ENCODE measurements at places on chromosomes 16 and 17. TPM values are rescaled to one million over a fixed set of nuclear protein-coding genes. Genes with fewer than 3 reads are reported as not detected.
A peak's percentile ranks its signal among the peaks of the same experiment; 100 is the strongest.

The RAMP2 gene
- 26.0 TPM for total RNA-seq

The TP53TG3 gene
- total RNA-seq: not detected

The GALR2 gene
- not detected for total RNA-seq

The FNDC8 gene
- total RNA-seq: not detected

The PPM1E gene
- total RNA-seq: 0.11 TPM

The SDR42E2 gene
- total RNA-seq: not detected

DNA sequence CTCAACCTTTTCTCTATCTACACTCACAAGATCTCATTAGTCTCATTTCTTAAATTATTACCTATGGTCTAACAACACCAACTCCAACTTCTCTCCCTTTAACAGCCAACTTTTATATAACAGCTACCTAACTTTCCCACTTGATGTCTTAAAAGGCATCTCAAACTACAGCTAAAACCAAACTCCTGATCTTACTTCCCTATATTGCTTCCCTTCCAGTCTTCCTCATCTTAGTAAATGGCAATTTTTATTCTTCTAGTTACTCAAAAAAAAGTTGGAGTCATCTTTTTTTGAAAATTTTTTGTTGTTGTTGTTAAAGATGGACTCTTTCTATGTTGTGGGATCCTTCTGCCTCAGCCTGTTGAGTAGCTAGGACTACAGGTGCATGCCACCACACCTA, 15.3 kb downstream of the SRR start:
- H3K36me3 ChIP-seq: peaks cover 15% of the 10 kb centered on the region
- no peaks in the 10 kb centered on the region for H3K4me1 ChIP-seq
- H3K27me3 ChIP-seq: no peaks in the 10 kb centered on the region
- H3K27ac ChIP-seq: no peak overlapping the region
- no peak for DNase-seq
- no peak overlapping the region for H3K4me3 ChIP-seq

- no peak for DNase-seq
- no peaks in the 10 kb centered on the region for H3K36me3 ChIP-seq
- H3K27me3 ChIP-seq: no peaks in the 10 kb centered on the region
- no peak overlapping the region for H3K27ac ChIP-seq
Measured at GRCh38 chr16:58299757-58300349, 5.0 kb upstream of the PRSS54 start.

GRCh38 chr17:17361867-17362539, 58.8 kb downstream of the NT5M start:
- no peaks in the 10 kb centered on the region for H3K36me3 ChIP-seq
- peak; percentile 7 for DNase-seq
- H3K27me3 ChIP-seq: no peaks in the 10 kb centered on the region
- H3K4me3 ChIP-seq: no peak overlapping the region

DNA sequence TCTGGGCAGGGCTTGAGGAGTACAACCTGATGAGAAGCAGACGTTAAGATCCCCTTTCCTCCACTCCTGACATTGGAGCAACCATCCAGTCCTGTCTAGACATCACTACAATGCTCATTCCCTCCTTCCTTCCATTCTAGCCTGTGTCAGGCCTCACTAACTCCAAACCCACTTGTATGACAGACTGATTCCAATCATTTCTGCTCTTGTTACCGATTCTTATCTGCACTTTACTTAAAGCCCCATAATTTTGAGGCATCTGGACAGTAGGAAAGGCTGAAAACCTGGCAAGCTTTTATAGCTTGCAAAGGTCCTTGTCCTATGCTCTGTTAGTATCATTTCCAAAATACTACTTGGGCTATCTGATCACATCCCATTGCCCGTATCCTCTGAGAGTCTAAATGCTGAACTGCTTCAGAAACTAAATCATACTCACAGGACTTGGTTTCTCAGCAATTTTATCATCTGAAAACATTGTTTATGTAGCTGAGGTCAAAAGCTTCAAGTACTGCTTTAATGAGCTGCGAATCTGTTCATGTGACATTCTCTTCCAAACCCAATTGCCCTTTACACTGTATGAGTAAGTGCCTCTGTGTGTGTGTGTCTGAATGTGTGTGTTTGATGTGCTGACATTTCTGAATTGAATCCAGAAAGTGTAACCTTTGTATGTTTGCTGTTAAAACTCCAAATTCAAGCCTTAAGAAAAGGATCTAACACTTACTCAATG, 57.2 kb upstream of the CACNG3 start:
- no peak for DNase-seq
- H3K4me1 ChIP-seq: no peaks in the 10 kb centered on the region
- no peak overlapping the region for H3K4me3 ChIP-seq
- H3K36me3 ChIP-seq: no peaks in the 10 kb centered on the region
- H3K27me3 ChIP-seq: no peaks in the 10 kb centered on the region

GRCh38 chr17:20284570-20285295, 182.6 kb downstream of the LGALS9B start:
- DNase-seq: no peak
- no peaks in the 10 kb centered on the region for H3K36me3 ChIP-seq
- H3K4me3 ChIP-seq: no peak overlapping the region

GRCh38 chr16:87968541-87968940, 17.3 kb downstream of the BANP start:
- no peak overlapping the region for H3K4me3 ChIP-seq
- peaks cover 27% of the 10 kb centered on the region for H3K4me1 ChIP-seq
- H3K36me3 ChIP-seq: no peaks in the 10 kb centered on the region
- DNase-seq: peak; percentile 75

- DNase-seq: peak; percentile 69
- no peaks in the 10 kb centered on the region for H3K36me3 ChIP-seq
- no peak overlapping the region for H3K4me3 ChIP-seq
- no peak overlapping the region for H3K27ac ChIP-seq
- H3K27me3 ChIP-seq: no peaks in the 10 kb centered on the region
Measured at GRCh38 chr17:45394913-45395568, 37.6 kb downstream of the ARHGAP27 start.

DNA sequence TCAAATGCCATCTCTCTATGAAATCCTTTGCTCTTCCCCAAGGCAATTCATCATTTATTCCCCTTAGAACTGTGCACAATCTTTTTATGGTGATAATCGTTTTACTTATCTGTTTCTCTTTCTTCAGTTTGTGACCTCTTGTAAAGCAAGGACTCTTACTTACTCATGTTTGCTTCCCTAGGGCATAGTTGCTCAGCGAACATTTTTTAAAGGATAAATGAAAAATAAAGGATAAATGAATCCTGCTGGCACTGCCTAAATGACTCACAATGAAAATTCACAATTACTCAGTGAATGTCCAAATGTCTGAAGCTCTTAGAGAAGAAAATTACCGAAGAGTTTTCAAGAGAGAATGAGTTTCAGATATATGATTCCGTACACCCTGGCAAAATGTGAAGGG, 671.7 kb downstream of the CDH11 start:
- H3K4me3 ChIP-seq: no peak overlapping the region
- no peak overlapping the region for H3K27ac ChIP-seq
- no peaks in the 10 kb centered on the region for H3K36me3 ChIP-seq
- no peak for DNase-seq
- H3K4me1 ChIP-seq: no peaks in the 10 kb centered on the region

DNA sequence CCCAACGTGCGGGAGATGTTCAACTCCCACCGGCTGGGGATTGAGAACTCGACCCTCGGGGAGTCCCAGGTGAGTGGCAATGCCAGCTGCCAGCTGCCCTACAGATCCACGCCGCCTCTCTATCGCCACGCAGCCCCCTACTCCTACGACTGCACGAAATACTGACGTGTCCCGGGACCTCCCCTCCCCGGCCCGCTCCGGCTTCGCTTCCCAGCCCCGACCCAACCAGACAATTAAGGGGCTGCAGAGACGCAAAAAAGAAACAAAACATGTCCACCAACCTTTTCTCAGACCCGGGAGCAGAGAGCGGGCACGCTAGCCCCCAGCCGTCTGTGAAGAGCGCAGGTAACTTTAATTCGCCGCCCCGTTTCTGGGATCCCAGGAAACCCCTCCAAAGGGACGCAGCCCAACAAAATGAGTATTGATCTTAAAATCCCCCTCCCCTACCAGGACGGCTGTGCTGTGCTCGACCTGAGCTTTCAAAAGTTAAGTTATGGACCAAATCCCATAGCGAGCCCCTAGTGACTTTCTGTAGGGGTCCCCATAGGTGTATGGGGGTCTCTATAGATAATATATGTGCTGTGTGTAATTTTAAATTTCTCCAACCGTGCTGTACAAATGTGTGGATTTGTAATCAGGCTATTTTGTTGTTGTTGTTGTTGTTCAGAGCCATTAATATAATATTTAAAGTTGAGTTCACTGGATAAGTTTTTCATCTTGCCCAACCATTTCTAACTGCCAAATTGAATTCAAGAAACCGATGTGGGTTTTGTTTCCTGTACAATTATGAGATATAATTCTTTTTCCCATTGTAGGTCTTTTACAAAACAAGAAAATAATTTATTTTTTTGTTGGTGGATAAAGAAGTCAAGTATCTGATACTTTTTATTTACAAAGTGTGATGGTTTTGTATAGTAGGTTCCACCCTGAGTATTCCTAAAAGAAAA, 2.3 kb downstream of the FOXC2 start:
- H3K4me1 ChIP-seq: peaks cover 10% of the 10 kb centered on the region
- H3K4me3 ChIP-seq: no peak overlapping the region
- no peak overlapping the region for H3K27ac ChIP-seq
- no peak for DNase-seq

DNA sequence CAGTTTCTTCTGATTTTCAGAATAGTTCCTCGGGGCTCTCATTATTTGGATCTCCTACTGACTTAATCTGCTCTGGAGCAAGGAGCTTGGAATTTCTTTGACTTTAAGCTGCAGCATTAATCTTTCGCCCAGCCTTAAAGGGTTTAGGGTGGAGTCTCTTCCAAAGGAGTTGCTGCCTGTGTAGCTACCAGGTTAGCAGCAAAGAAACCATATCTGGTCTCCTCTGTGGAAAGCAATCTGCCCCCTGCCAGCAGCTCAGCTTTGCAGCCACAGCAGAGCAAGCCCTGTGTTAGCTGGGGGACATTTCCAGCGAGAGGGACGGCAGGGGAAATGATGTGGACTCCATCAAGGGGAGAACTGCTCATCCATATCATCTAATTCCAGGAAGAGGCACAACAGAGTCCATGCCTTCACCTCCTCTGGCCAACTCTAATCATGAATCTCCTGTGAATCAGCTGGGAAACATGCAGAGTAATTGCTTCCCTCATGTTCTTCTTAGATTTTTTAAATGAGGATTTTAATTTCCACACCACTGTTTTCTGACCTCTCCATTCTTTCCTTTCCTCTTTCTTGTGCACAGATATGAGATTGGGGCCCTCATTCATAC, 827.6 kb upstream of the CA10 start:
- no peak for DNase-seq
- no peaks in the 10 kb centered on the region for H3K27me3 ChIP-seq
- H3K4me3 ChIP-seq: no peak overlapping the region
- no peaks in the 10 kb centered on the region for H3K36me3 ChIP-seq
- no peak overlapping the region for H3K27ac ChIP-seq
- H3K4me1 ChIP-seq: no peaks in the 10 kb centered on the region

DNA sequence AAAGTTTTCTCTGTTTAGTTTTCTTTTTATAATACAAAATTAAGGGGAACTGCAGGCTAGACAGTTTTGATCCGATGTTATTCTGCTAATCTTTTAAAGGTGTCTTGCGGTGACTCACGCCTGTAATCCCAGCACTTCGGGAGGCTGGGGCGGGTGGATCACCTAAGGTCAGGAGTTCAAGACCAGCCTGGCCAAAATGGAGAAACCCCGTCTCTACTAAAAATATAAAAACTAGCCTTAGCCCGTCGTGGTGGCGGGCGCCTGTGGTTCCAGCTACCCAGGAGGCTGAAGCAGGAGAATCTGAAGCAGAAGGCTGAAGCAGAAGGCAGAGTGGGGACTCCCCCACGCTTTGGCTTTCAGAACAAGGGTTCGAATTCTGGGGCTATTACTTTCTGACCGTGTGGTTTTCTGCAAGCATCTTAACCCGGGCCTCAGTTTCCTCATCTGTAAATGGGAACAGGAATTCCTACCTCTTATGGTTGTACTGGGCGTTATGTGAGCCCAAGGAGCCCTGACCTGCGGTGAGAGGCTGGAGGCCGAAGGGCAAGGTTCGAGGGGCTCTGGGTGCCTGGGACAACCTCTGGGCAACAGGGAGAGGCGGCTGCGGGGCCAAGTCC, 1.2 kb upstream of the KATNB1 start:
- no peaks in the 10 kb centered on the region for H3K36me3 ChIP-seq
- H3K27me3 ChIP-seq: no peaks in the 10 kb centered on the region
- H3K27ac ChIP-seq: peak overlapping the region; percentile 56
- peak overlapping the region; percentile 36 for H3K4me3 ChIP-seq

GRCh38 chr16:81809567-81809966, 30.5 kb downstream of the PLCG2 start:
- no peaks in the 10 kb centered on the region for H3K4me1 ChIP-seq
- H3K27me3 ChIP-seq: no peaks in the 10 kb centered on the region
- no peaks in the 10 kb centered on the region for H3K36me3 ChIP-seq
- no peak overlapping the region for H3K4me3 ChIP-seq
- H3K27ac ChIP-seq: no peak overlapping the region
- no peak for DNase-seq

- no peaks in the 10 kb centered on the region for H3K27me3 ChIP-seq
- H3K36me3 ChIP-seq: no peaks in the 10 kb centered on the region
- H3K4me1 ChIP-seq: no peaks in the 10 kb centered on the region
- no peak overlapping the region for H3K27ac ChIP-seq
- no peak for DNase-seq
Measured at GRCh38 chr16:47887496-47887895, 268.3 kb downstream of the ABCC12 start.

DNA sequence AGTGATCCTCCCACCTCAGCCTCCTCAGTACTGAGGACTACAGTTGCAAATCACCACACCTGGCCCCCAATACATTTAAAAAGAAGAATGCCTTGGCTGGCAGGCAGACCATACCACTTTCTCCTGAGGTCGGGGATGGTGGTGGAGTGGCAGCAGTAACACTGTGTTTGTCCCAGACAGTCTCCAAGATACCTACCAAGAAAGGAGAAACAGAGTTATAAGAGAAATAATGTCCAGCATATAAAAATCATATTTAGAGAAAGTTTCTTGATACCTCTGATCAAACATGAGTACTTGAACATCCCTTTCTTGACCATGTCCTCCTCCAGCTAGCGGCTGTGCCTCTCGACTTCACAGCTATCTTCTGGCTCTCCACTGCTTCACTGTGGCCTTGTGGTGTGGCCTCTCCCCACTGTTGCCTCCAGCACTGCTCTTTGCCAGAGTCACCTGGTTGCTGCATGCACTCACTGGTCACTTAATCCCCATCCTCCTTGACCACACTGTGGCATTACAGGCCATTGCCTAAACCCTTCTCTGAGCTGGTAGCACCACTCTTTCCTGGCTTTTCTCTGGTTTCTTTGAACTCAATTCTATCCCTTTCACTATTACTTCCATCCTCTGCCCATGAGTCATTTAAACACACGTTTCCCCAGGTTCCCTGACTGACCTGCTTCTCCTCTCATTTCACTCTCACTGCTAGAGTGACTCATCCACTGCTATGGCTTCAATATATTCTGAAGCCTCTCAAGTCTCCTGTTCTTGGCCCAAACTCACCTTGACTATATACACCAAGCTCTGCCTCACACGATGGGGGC, 45.2 kb downstream of the XPO6 start:
- peaks cover 15% of the 10 kb centered on the region for H3K4me1 ChIP-seq
- H3K36me3 ChIP-seq: peaks cover 21% of the 10 kb centered on the region
- H3K4me3 ChIP-seq: no peak overlapping the region

GRCh38 chr16:6345090-6345489, 987.6 kb upstream of the RBFOX1 start:
- H3K36me3 ChIP-seq: no peaks in the 10 kb centered on the region
- H3K4me1 ChIP-seq: no peaks in the 10 kb centered on the region
- no peak overlapping the region for H3K4me3 ChIP-seq
- no peak overlapping the region for H3K27ac ChIP-seq
- H3K27me3 ChIP-seq: no peaks in the 10 kb centered on the region

GRCh38 chr17:63222655-63223054, 223.5 kb downstream of the CYB561 start:
- H3K27ac ChIP-seq: no peak overlapping the region
- H3K27me3 ChIP-seq: no peaks in the 10 kb centered on the region
- no peak for DNase-seq
- no peak overlapping the region for H3K4me3 ChIP-seq
- H3K36me3 ChIP-seq: no peaks in the 10 kb centered on the region
